Mammary epithelial cell (primary cell): ENCODE measurements at places on chromosomes 16 and 17.

DNA sequence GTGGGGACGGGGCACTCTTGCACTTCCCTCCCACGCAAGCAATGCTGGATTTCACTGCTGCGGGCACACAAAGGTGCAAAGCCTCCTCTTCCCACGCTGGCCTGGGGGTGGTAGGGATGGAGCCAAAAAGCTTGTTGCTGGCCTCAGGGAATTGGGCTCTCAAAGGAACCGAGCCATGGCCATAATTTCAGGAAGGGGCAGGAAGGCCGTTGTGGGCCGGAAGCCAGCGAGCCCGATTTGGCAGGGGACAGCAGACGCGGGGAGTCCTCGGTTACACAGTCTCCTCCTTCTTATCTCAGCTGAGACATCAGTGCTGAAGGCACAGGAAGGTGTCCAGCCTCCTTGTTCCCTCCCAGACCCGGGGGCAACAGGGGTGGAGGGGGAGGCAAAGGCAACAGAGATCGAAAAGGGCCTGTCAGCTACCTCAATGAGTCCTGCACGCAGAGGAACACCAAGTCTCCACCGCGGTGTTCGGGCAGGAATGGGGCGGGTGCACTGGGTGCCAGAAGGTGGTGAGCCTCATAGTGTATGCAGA lies 59.5 kb downstream of the SLFN11 start:
- DNase-seq: no peak

DNA sequence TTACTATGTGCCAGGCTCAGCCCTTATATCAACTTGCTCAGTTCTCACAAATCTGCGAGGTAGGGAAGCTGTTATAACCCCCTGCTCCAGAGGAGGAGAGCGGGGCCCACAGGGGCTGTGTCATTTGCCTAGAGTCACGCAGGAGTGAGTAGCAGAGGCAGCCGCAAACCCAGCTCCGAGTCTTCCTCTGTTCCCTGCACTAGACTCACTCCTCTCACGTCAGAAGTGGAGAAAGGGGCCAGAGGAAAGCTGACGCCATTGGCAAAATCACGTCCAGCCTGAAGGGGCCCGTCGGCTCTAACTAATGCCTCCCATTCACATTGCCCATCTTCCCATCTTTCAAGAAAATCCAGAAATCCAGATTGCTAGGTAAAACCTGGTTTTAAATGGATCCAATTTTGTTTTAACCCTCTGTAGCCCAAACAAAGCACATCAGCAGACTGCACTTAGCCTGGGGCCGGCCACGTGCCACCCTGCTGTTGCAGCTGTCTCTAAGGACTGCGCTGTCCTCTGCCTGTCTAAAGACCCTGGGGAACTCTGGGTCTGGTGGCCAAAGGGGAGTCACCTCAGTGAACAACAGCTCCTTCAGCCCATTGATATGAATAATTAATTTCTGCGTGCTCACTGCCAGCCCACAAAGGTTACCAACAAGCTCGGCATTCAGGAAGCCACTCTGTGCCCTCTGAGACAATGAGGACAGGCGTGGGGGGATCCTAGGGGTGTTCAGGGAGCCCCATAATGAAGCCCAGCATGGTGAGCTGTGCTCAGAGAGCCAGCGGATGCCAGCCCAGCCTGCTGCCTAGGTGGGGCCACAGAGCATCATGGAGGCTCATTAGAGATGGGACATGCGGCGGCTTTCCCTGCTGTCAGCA lies 36.7 kb upstream of the ABR start:
- DNase-seq: no peak

DNA sequence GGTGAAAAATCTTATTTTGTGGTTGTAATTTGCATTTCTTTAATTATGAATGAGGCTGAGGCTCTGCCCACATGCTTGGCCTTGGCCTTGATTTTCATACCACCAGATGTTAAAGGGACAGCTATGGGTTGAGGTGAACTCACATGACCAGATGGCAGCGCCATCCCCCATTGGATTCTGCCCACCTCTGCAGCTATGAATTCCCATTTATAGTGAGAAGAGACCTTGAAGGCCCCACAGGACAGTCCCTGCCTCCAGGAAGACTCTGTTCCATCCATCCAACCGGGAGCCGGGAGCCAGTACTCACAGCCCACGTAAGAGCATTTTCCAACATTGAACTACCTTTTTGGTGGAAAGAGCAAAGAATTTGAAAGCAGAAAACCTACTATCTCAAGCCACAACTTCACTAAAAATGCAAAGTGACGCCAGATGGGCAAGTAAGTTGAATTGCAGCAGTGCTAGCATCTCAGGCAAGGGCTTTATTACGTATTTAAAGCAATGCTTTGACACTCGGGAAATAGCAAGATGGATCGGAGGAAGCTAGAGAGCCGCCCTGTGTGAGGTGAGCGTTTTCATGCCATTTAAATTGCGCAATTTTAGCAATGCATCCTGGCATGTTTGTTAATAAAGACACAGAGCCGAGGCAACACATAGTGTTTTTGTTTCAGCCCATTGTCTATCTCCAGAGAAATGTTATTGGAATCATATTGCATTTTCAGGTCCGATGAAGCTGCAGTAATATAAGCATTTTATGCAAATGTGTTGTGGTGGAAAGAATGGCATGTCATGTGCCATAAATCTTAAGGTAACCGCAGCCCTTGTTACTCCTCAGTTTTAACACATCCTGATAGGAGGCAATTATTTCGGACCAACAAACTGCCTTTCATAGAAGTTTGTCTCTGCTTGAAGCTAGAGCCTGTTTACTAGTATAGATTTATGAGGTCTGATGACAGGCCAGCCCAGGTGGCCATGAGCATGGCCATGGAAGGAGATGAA lies 273.4 kb upstream of the TNRC6C start:
- DNase-seq: no peak

- DNase-seq: peak; percentile 33
These were observed 43.9 kb upstream of the TEX2 start for GRCh38 chr17:64306850-64307463.

DNA sequence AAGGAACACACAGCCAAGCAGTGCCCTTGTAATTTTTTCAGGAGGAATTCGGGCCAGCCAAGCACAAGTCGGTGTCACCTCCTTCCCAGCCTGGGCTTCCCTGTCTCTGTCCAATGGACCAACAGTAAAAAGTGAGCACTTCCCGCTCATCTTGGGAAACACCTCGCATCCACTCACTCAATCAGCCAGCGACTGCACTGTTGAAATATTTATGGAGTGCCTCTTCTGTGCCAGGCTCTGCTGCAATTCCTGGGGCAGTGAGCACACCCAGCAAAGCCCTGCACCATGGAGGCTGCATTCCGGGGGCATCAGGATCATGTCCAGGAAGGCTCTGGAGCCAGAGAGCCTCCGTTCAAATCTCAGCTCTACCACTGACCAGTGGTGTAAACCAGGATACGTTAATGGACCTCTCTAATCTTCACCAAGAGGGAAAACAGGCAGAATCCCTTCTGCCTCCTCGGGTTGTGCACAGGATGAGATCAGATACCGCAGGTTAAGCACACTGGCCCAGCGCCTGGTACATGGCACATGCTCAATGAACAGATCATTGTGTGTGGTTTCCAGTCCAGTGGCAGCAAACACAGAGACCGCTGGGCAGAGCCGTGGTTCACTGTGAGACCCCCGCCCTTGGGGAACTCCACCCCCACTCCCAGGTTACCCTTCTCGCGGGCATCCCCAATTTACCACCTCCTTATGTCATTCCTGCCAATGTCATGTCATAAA lies 194.3 kb downstream of the ZNF423 start:
- no peak for DNase-seq

- DNase-seq: peak; percentile 72
These were observed 18.0 kb downstream of the C17orf75 start for GRCh38 chr17:32323811-32324491.

GRCh38 chr16:74307383-74307782 lies 10.8 kb downstream of the PSMD7 start:
- no peak for DNase-seq

DNA sequence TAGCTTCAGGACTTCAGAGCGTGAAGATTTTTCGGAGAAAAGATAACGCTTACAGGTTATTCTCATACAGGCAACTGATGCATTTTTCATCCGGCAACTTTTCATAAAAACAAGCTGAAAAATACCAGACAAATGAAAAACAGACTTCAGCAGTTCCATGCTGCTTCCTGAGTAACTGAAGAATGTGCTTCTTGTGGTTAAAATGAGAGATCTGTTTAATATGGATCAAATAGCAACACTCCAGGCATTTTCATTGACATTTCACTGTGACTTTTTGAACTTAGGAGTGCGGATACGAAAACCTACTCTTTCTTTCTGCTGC lies 705 bp upstream of the PITPNC1 start:
- DNase-seq: no peak

- no peak for DNase-seq
These were observed at the start of gene WSCD1 for GRCh38 chr17:6069539-6070429. TSS of gene WSCD1 (plus strand) at chr17:6070379. CDS start at chr17:6080659, 10,280 bp downstream.

- DNase-seq: no peak
These were observed 3.7 kb upstream of the SSTR2 start for GRCh38 chr17:73160980-73161630.

DNA sequence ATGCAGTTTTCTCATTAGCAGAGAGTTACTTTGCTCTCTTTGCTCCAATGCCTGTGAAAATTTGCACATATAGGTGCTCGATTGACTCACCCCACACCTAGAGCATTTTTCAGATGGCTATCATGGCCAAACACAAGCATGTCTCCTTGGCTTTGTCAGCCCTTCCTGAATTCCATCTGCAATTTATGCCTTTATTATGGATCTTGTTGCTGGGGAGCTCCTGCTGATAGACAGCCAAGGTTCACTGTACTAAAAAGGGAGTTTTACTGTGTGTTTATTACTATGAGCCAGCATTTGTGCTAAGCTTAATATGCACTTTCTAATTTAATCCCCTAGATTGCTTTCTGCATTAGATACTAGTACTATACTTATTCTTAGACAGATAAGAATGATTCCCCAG lies 93.3 kb downstream of the TOX3 start:
- DNase-seq: no peak

GRCh38 chr16:54120846-54121480 lies 165.6 kb downstream of the IRX3 start:
- no peak for DNase-seq

DNA sequence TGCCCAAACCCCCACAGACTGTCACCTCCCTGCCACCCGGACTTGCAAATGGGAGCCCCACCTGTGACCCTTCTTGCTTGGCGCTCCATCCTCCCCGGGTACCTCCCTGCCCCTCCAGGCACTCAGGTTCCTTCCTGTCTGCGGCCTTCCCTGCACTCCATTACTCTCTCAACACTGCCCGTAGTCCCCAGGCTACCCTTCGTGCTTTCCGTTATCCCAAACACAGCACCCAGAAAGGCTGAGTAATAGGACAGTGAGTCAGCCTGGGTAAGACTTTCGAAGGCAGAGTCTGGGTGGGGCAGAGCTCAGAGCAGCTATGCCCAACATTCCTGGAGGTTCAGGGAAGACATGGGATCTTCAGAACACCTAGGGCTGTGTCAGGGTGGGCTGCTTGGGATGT lies 16.6 kb upstream of the C16orf74 start:
- DNase-seq: peak; percentile 92

DNA sequence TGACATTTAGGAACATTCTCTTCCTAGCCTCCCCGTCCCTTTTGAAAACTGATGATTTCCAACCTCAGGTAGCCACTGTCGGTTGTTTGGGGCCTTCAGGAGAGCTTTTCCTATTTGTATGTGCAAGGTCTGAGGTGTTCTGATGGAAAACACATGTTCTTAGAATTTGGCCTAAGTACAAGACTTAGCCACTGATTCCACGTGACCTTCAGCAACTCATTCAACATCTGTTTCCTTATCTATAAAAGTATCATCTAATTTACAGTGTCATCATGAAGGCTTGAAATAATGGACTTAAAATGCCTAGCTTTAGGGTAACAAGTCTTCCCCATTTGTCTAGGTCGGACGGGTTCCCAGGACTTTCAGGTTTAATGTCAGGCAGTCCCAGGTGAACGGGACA lies 259.3 kb downstream of the SOX9 start:
- no peak for DNase-seq

- DNase-seq: no peak
These were observed 17.2 kb downstream of the CRISPLD2 start for GRCh38 chr16:84836967-84837366.

DNA sequence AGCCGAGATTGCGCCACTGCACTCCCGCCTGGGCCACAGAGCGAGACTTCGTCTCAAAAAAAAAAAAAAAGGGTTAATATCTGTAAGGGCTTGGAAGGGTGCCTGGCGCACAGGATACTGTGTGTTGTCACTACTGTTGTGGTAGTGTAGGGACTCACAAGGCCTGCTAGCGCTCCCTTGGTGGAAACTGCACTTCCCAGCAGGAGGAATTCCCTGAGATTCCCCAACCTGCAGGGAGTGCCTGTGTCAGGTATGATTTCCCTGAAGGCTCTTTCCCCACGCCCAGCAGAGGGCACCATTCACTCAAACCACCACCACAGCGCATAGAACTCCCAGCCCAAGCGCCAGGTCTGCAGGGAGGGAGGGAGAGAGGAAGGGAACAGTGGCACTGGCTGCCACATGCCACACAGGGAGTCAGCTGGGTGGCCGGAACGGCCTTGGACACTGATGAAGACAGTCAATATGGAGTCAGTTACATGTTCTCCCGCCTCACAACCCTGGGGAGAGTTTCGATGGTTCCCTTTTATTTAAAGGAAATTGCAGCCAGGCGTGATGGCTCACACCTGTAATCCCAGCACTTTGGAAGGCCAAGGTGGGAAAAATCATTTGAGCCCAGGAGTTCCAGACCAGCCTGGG lies 32.7 kb upstream of the CDH1 start:
- DNase-seq: peak; percentile 83

GRCh38 chr17:45096141-45096540 lies 35.0 kb downstream of the NMT1 start:
- peak; percentile 20 for DNase-seq

GRCh38 chr16:947255-947921 lies 23.4 kb downstream of the LMF1 start:
- DNase-seq: no peak

- DNase-seq: no peak
These were observed 13.6 kb downstream of the HSD11B2 start for GRCh38 chr16:67444259-67445125.

DNA sequence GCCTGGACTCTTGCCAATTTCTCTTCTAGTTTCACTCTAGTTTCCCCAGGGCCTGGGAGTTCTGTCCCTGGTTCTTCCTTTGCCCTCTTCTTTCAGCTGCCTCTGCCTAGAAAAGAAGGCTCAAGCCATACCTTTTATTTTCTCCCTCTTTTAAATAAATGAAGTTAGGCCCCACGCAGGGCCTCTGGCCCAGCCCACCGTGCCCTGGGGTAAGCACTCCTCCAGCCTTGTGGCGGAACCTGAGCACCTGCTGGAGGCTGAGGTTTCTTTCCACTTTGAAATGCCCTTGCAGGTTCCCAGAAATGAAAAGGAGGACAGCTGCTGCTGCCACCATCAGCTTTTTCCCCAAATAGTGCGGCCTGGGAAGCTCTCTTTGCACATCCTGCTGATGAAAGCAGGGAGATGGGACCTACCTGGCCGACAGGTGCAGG lies 139.4 kb downstream of the CCDC182 start:
- DNase-seq: no peak

- DNase-seq: no peak
These were observed 60.2 kb upstream of the PHOSPHO1 start for GRCh38 chr17:49290690-49291359.

DNA sequence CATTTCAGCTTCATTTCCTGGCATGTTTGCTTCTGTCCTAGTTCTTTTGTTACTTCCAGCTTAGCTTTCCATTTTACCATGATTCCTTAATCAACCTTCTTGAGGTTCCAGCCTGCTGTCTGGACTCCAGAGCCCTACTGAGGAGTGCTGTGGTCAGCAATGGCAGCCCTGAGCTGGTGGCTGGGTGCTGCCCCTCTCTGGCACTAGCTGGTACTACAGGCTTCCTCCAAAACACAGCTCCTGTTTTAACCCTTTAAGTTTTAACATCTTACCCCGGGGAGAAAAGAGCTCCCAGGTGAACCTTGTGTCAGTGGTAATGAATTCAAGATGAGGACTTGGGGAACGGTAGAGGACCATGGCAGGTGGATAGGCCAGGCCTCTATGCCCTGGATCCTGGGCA lies 395.5 kb downstream of the TMEM114 start:
- no peak for DNase-seq
